BJ (cell line): ENCODE measurements at places on chromosomes 16 and 17.

DNA sequence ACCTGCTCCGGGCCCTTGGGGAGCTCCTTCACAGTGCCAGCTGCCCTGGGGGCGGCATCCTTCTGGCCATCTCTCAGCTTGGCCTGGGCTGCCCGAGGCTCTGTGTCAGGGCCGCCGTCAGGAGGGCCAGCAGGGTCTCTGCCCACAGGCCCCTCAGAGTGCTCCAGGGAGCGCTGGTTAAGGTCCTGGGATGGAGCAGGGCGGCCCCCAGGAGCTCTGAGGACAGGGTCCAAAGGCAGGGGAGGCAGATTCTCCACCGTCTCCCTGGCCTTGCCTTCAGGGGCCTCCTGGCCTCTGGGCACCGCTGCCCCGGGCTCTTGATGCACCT, 7.2 kb downstream of the NDUFAF8 start:
- DNase-seq = no peak

- DNase-seq = no peak
These were observed 721 bp downstream of the TBCD start for GRCh38 chr17:82752371-82753200.

- no peak for DNase-seq
These were observed 26.9 kb upstream of the CDH15 start for GRCh38 chr16:89144681-89145080.

DNA sequence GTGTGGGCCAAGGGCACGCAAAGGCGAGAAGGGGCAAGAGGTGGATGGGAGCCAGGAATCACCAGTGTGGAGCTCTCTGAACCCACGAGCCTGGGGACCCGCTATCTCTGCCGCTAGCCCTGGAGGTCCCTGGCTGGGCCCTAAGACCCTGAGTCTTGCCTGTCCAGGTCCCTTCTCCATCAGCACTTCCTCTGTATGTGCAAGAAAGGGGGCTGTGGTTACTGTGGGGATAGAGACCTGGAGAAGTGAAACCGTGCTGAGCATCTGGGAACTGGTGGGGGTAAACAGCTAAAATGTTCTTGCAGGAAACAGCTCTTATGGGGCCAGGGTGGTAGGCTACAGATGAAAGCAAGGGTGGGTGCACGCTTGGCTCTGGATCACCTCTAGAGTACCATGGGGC, 3.1 kb downstream of the SPNS3 start:
- DNase-seq = no peak

GRCh38 chr16:3727806-3728381, 10.6 kb upstream of the TRAP1 start:
- DNase-seq = no peak

DNA sequence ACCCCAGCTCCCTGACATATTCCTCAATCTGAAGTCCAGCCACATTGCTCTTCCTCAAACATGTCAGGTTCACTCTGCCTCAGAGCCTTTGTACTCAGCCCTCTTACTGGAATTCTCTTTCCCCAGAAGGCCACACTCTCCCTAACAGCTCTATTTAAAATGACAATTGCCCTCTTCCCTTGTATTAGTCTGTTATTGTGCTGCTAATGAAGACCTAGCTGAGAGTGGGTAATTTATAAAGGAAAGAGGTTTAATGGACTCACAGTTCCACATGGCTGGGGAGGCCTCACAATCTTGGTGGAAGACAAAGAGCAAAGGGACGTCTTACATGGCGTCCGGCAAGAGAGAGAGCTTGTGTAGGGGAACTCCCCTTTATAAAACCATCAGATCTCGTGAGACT, 46.0 kb downstream of the HS3ST2 start:
- no peak for DNase-seq

DNA sequence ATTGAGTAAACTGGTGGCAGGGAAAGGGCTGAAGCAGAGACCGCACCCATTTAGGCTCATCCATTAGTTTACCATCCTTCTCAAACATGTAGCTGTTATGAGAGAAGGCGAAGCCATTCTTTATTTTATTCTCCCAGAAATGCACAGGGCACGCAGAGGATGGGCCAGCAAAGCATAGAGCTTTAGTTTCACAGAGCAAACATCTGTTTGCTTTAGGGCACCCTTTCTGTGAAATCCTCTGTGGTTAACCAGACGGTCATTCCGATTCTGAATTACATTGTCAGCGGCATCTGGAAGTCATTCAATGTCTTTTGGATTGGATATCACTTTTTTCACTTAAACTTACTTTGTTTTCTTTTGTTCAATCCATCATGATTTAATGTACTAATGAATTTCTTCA, 96.0 kb downstream of the TOX3 start:
- no peak for DNase-seq

DNA sequence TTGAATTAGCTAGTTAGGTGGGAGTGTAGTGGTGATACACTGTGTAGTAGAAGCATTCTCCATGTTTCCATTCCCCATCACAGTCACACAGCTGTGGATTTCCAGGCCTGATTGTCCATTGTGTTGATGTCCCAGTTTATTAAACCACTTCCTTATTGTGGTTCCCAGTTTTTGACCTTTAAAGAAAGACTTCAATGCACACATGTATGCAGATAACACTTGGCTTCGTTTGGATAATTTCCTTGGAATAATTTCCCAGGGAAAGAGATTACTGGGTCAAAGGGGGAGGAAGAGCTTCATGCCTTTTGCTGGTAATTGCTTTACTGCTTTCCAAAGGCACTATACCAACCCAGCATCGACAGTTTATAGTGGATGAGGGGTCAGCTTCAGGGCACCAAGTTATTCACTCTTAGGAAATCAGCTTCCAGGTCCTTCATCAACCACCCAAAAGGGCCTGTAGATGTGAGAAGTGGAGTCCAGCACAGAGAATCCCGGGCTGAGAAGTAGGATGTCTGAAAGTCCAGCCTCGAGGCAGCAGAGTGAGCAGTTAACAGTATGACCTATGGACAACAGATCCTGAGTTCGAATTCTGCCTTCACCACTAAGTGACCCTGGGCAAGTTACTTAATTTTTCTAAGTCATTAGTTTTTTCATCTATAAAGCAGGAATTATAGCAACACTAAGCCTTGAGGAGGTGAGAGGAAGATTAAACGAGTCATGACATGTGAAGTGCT, 31.3 kb upstream of the TNS4 start:
- DNase-seq = no peak
